NAMALWA (cell line): ENCODE measurements at places on chromosomes 6 and 20.

DNA sequence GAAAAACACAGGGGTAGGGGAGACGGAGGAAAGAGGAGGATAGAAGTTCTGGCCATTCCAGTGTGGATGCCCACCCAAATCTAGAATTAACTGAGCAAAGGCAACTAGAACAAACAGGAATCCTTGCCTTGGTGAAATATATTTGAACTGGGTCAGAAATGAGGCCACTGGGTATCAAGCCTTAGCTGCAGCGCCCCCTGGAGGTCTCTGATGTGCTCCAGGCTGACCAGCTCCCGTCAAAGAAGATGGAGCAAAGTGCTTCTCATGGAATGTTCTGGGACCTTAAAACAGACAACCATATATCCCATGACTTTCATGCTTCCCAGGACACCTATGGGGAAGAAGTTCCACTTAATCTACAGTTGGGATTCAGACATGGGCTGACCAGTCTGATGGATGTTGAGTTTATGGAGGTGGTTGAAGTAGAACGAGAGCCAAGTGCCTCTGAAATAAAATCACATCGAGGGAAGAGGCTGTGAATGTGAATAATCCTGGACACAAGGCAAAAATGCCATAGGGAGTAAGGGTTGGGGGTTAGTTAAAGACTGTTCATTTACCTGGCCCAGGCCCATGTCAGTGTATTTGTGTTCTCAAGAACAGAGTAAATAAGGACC lies 50.4 kb downstream of the HLA-DPB1 start:
- DNase-seq = peak; percentile 66

- DNase-seq = no peak
Observed at GRCh38 chr6:121847806-121848522, 412.5 kb downstream of the GJA1 start.

- DNase-seq = no peak
Observed at GRCh38 chr6:24985323-24985722, 49.6 kb upstream of the RIPOR2 start.

GRCh38 chr6:36360241-36361054 lies 23.8 kb upstream of the BNIP5 start:
- peak; percentile 87 for DNase-seq

- no peak for DNase-seq
Observed at GRCh38 chr6:7124636-7125035, 16.9 kb downstream of the RREB1 start.

DNA sequence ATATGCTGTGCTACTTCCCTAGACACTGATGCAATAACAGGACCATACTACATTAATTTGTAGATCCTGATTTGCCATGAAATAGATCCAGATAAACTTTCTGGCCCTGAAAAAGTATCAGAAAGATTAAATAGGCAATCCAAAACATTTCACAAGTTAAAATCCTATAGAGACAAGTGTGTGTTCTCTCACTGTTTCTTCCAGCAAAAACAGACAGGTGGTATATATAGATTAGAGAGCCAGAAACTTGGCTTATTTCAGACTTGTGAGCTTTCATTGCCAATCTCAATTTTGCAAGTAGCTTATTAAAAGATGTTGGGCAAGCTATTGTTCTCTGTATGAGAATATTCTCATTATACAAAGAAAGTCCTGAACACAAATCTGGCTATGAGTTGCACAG lies 289.1 kb upstream of the MANEA start:
- DNase-seq = no peak

DNA sequence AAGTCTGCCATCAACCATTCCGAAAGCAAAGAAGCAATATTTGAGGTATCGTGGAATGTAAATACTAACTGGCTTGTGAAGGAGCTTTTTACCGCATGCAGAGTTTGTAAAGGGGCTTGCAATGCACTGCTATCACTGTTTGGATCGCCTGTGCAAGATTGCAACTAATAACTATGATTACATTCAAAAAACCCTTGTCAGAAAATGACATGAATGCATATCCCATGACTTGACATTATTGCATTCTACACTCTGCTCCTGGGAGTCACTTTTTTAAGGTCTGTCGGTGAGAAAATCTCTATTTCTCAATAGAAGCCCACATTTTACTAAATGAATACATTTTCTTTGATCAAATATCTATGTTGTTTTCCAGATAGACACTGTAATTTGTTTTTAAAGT lies 335.4 kb upstream of the SPTLC3 start:
- no peak for DNase-seq

GRCh38 chr20:45320948-45321595 lies 13.0 kb upstream of the MATN4 start:
- DNase-seq = peak; percentile 77

DNA sequence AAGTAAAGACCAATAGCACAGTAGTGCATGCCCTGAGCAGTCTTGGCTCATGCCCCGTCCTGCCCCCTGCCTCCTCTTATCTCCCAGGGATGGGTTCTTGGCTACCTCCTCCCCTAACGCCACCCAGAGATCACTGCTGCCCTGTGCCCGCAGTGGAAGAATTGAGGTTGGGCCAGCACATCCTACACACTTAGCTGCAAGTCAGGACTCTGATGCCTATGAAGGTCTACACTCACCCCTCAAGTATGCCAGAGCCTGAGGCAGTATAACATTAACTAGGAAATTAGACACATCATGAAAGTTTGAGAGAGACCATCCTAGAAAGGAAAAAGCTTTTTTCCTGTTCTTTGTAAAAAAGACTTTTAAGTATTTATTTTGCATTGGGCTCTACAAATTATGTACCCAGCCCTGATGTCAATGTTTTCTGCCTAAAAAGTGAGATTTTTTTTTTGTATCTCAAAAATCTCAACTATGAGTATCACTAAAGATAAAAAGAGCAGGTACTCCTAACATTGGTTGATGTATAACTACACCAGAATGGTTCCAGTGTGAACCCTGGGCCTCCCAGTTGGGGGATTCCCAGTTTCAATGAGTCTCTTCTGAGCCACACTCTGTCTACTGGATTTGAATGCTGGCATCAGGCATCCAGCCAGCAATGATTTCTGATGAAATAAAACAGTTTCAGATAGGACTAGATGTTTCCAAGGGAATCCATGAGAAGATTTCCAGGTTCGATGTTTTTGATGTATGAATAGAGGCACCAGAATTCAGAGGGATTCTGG lies 115.4 kb downstream of the ISM1 start:
- DNase-seq = no peak

- DNase-seq = no peak
Observed at GRCh38 chr6:127222418-127222817, 44.2 kb upstream of the RNF146 start.

DNA sequence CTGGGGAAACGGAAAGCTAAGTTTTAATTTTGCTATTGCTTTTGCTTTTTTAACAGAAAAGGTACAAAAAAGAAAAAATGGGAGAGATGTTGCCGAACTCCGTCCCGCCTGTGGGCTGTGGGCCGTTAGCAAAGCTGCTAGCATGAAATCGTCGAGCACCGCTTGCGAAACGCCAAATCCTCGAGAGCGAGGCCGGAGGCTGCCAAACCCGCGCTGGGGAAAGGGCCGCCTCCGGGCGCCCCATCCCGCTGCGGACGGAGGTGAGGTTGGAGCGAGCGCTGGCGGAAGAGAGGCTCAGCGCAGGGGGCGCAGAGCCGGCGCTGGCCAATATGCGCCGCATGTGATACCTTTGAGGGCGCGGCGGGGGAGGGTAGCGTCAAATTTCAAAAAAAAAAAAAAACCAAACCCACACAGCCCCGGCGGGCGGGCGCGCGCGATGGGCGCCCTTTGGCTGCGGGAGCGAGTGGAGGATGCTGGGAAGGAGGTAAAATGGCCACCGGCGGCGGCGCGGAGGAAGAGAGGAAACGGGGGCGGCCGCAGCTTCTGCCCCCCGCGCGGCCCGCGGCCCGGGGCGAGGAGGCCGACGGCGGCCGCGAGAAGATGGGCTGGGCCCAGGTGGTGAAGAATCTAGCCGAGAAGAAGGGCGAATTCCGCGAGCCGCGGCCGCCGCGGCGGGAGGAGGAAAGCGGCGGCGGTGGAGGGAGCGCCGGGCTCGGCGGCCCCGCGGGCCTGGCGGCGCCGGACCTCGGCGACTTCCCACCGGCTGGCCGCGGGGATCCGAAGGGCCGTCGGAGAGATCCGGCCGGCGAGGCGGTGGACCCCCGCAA lies at the start of gene ZCCHC3:
TSS of gene ZCCHC3 (plus strand) at position 473 of the 827 bp plus-strand sequence. CDS start at position 490, 17 bp downstream.
- DNase-seq = peak; percentile 92

DNA sequence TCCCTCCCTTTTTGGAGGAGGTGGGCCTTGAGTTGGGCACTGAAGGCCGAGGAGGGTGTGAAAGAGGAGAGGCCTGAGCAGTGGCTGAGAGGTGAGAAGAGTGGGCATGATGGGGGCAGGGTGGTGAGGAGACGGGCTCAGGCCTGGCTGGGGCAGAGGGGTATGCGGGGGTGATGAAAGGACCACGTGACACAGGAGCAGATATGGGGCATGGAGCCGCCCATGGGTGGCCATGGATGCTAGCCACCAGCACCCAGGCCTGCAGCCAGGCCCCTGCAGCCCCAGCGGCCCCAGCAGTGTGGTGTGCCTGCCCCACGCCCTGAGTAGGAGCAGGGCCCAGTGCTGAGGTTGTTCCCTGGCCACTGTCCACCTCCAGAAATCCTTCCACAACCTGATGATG lies 26.5 kb downstream of the UQCC2 start:
- no peak for DNase-seq

DNA sequence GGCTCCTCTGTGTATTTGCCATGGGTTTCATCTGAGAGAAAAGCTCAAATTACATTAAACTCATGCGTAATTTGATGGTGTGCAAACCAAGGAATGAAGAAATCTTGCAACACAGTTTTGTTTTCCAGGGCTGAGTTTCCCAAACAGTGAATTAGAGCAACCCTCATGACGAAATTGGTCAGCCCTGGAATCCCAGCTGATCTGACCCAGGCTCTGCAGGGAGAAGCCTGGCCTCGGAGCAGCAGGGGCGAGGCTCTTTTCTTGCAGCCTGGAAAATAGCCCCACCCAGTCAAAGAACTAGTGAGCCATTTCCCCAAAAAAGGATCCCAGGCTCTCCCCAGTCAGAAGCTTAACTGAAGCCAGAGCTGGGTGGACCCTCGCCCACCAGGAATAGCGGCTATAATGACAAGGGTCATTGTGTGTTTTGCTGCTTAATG lies 107.3 kb upstream of the SNX9 start:
- DNase-seq = no peak

- no peak for DNase-seq
Observed at GRCh38 chr20:43699941-43700565, 26.7 kb downstream of the GTSF1L start.

DNA sequence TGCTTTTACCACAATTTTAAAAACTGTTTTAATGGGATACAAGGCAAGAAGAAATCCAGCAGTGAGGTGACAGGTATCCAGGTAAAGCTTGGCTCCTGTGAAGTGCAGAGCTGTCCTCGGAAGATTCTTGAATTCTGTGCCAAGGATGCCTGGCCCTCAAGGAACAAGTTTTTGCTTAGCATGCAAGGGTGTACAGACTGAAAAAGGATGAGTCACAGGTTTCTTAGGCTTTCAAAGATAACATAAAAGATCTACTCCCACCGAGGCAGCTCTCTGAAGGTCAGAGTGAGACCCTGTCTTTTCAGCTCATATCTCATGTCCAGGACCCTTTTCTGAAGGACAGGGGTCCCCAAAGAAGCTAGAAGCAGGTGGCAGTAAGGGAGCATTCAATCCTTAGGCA lies 83.3 kb downstream of the CHD6 start:
- no peak for DNase-seq

DNA sequence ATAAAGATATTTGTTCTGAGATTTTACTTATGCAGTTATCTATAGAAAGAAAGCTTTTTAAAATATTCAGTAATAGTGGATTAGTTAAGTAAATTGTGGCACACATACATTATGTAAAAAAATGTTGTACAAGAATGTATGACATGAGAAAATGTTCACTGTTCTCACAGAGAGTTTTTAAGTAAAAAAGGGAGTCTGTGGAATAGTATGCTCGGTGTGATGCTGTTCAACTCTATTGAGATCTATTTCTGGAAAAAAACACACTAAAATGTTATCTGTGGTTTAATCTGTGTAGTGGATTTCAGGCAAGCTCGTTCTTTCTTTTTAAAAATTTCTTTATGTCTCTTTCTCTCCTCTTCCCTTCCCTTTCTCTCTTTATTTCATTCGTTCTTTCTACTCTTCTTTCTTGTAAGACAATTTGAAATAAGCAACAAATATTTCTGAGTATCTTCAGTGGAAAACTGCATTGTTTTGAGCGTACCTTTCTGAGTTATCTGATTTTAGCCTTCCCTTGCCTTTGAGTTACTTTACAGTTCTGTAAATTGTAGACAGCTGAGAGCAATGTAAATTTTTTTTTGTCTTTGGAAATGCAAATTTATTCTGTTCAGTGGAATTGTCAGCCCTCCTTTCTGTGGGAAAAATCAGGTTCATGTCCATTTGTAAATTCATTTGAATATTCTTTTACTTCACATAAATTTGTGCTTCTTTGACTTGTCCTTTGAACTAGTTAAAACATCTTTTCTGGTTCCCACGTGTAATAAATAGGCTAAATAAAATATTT lies 229.0 kb upstream of the NOX3 start:
- no peak for DNase-seq

DNA sequence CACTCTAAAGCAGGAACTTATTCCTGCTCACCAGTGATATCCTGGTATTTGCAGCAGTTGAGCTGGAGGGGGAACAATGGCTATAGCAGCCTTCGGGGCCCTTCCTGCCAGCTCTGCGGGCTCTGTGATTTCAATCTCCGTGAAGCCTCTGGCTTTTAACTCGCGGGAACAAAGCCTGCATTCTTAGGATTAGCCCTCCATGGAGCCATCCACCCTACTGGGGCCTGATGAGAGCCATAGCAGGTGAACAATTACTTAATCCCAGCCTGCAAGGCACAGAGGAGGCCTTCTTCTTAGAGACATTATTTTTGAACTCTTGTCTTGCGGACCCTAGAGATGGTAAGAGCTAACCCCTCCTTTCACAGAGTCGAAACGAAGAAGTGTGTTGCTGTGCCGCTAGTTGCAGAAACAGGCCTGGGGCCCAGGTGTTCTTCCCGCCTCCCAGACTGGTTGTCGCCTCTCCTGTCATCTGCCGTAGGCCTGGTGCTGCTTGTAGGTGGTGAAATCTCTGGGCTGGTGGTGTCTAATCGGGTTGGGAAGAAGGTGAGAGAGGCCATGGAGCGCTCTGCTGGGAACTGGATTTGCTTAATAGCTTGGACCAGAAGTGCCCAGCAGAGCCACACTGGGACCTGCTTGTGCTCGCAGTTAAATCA lies 9.7 kb downstream of the GHRH start:
- DNase-seq = no peak

- DNase-seq = no peak
Observed at GRCh38 chr6:163243692-163244589, 170.6 kb upstream of the QKI start.

- DNase-seq = no peak
Observed at GRCh38 chr6:28657381-28657768, 131.7 kb downstream of the GPX5 start.

- DNase-seq = no peak
Observed at GRCh38 chr6:45086360-45087084, 241.6 kb upstream of the RUNX2 start.
